GM23338 (cell line): ENCODE measurements at places on chromosomes 6 and 20.

DNA sequence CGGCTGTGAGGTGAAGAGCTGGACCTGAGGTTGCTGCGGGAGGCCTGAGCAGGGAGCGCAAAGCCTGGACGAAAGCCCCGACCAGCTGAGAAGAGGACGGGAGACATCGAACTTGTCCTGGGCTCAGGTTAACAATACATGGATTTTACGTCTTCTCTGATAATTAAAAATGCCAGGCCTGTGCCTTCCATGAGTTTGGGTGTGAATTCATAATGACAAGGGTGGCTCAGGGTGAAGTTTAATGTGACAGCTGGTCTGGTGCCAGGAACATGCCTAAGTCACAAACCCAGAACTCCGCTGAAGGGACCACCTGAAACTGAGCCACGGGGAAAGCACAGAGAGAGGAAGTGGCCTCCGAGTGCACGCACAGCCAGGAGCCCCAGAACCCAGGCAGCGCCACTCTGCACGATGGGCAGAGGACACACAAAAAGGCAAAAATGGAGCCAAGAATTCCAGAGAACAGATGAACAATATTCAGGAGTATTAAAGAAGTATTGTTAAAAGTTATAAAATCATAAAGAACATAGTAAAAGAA, 150.1 kb upstream of the RPS6KA2 start:
- DNase-seq = no peak

DNA sequence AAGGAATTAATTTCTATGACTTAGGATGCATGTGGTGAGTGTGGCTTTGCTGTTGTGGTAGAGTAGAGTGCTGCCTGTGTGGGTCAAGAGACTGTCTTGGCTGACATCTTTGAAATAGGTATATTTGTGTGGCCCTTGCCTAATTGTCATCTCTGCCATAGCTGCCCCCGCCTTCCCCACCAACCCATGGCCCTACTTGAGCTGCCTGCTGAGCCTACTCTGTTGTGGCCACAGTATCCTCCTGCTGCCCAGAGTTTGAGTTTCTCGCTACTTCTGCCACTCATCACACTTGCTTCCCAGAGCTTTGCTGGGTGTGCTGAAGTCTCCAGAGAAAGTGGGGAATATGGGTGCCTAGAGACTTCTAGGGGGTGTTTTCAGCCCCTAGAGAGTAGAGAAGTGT, 8.0 kb downstream of the PLCG1 start:
- DNase-seq = no peak

DNA sequence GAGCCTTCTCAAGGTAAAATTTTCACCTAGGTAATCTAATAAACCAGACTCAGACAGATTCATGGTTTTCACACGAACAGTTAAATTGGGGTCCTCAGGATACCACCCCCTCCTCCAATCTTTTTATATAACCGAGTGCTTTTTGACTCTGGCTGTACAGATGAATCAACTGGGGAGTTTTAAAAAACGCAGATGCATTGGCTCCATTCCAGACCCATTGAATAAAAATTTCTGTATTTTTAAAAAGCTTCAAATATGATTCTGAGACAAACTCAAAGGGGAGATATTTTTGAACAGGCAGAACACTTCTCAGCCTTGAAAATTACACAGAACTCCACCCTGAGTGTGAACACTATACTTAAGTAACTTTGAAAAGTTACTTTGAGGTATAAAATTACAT, 7.2 kb downstream of the UTRN start:
- no peak for DNase-seq

DNA sequence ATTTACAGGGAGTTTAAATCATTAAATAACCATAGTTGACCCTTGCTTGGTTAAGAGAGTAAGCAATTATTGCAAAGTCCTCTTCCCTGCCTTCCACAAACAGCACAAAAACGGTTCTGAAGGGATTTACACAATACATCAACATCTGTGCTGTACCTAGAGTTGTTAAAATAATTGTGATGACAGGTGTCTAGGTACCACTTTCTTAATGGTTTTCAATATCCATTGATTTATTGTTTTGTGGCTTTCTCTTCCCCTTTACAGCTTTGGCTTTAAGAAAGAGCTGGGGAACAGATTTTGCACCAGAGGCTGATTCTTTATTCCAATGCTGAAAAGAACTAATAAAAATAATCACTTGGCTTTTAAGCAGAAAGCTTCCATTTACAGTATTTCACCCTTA, 598 bp upstream of the SOX4 start:
- no peak for DNase-seq

- no peak for DNase-seq
These were observed 59.1 kb upstream of the CCDC28A start for GRCh38 chr6:138714493-138714892.

DNA sequence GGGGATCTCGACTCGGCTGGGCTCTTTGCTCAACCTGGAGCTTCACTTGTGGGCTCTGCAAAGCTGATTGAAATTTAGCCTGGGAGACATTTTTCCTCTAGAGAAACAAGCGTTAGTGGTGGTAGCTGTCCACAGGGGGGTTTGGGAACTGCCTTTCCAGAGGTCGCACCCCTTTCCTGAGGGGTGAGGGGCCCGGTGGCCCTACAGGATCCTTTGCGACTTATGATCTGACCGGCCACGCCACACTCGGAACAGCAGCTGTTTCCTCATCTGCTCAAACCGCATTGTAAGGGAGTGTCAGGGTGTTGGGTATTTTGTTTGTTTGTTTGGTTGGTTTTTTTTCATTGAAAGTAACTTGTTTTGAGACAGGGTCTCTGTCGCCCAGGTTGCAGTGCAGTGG, 21.0 kb downstream of the PNLDC1 start:
- DNase-seq = no peak

DNA sequence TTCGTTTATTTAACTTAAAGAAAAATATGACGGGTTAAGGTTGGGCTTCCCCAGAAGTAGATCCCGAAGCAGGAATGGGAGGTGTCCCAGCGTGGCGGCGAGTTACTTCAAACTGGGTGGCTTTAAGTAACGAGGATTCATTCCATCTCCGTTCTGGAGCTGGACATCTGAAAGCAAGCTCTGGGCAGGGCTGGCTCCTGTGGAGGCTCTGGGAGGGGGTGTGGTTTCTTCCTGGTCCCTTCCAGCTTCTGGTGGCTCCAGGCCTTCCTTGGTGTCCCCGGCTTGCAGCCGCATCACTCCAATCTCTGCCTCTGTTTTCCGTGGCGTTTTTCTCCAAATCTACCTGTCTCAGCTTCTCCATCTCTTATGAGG, 47.3 kb upstream of the BHLHE23 start:
- DNase-seq = no peak

- DNase-seq = peak; percentile 60
These were observed 48.7 kb downstream of the KCTD20 start for GRCh38 chr6:36491378-36491965.

DNA sequence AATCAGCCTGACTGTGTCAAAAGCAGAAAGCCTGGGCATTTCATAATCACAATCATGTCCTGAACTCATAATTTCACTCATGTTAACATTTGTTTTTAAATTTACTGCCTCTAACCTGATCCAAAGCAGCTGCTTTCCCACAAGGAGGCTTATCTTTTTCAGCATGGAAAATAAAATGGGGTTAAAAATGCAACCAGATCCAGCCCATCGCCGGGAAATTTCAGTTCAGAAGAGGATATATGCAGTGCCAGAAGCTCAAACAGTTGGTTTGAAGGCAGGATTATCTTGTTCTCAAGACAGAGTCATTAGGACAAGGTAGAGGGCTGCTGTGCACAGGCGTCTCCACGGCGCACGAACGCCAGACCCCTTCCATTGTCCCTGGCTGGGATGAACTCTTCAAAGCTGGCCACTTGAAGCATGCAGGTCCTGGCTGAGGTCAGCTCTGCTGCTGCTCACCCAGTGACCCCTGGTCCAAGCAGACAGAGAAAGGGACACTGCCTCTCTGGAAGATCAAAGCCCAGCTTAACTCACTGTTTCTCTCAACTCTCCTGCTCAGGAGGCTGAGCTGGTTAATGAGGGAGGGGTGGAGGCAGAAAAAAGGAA, 191.1 kb upstream of the HEY2 start:
- DNase-seq = no peak

DNA sequence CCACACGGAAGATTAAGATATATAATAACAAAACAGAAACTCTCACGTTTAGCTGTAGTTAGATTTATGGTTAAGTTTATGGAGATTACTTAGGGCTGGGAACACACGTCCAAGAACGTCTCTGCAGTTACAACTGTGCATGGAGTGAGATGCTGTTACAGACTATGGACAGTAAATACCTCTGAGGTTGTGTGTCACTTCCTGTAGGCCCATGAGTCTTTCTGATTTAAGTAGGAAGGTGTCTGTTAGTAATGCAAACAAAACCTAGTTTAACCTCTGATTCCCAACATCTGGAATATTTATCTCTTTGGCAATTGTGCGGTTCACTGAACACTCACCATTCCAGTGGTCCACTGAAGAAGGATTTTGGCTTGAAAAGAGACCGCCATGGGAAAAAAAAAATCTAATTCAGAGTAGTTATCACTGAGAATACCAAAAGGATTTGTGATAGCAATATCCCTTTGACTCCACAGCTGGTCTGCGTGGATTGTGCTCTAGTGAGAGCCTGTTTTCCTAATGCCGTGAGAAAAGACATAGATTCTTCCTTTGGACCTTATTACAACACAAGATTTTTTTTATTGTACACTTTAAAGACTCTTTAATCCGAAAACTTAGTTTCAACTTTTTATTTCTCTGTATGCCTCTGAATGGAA, 478.2 kb upstream of the CITED2 start:
- DNase-seq = no peak

DNA sequence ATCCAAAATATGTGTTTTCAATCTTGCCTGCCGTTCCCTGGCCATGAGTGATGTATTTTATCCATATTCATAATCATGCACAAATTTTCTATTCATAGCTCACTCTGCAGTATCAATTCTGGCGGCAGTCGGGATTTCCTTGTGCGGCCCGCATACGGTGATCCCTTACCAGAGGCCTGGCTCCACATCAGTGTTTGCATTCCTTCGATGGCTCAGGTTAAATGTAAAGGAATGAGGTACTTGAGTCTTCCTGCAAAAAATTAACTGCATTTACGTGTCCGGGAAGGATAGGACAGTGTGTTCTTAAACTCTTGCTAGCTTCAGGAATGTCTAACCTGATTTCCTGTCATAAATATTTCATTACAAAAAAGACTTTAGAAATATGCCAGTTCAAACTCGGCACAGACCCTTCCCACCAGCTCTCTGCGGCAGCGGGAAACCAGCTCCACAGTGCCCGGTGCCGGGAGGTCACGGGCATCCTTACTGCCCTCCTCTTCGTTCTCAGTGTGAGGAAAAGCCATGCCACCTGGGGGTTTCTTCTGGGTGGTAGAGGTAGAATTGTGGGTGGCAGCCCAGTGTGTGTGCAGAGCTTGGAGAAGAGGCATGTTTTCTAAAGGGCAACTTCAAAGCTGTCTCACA, 154.5 kb downstream of the MOXD1 start:
- no peak for DNase-seq

GRCh38 chr6:18389479-18389878, 2.3 kb downstream of the RNF144B start:
- DNase-seq = no peak

- peak; percentile 93 for DNase-seq
These were observed 224.2 kb downstream of the NFATC2 start for GRCh38 chr20:51318058-51318949.
